Lung (tissue), 17 donors: ENCODE measurements at places on chromosomes 7 and 10. TPM values are rescaled to one million over a fixed set of nuclear protein-coding genes. Genes with fewer than 3 reads are reported as not detected.

Gene CRTAC1
- 82.4 TPM for total RNA-seq

Gene SRRM3
- total RNA-seq, result 0.83 TPM

Gene NIPSNAP2
- 60.1 TPM for total RNA-seq

Gene PNLIPRP2
- total RNA-seq, result not detected

Gene CYREN
- total RNA-seq, result 40.0 TPM

Gene VWDE
- 1.7 TPM for total RNA-seq

Gene CTAGE8
- 2.4 TPM for total RNA-seq

Gene CALCR
- total RNA-seq, result 0.20 TPM

Gene FBXL13
- total RNA-seq, result 12.3 TPM

Gene C10orf62
- total RNA-seq, result not detected

Gene HMX3
- not detected for total RNA-seq

Gene MSS51
- total RNA-seq, result 2.3 TPM

Gene PSD
- total RNA-seq, result 5.3 TPM

Gene UNC5B
- 23.8 TPM for total RNA-seq
